Thyroid gland (tissue), 4 donors: ENCODE measurements at places on chromosomes 7 and 10. TPM values are rescaled to one million over a fixed set of nuclear protein-coding genes. Genes with fewer than 3 reads are reported as not detected.

The NUTM2E gene
- total RNA-seq = not detected

The CFAP69 gene
- 12.6 TPM for total RNA-seq

The GPR22 gene
- total RNA-seq = not detected

The SNX8 gene
- total RNA-seq = 40.5 TPM

The INA gene
- total RNA-seq = 0.17 TPM

The RET gene
- total RNA-seq = 1.4 TPM

The OR9A2 gene
- total RNA-seq = 1.2 TPM

The BICC1 gene
- 12.4 TPM for total RNA-seq

The SUN3 gene
- total RNA-seq = not detected

The TECTB gene
- 0.81 TPM for total RNA-seq

The MDH2 gene
- total RNA-seq = 77.4 TPM

The NME8 gene
- not detected for total RNA-seq

The GPR37 gene
- total RNA-seq = 0.22 TPM

The LCOR gene
- 35.7 TPM for total RNA-seq

The OR2A42 gene
- 1.5 TPM for total RNA-seq

The UNCX gene
- not detected for total RNA-seq

The ADAM12 gene
- 0.94 TPM for total RNA-seq

The TMEM184A gene
- 0.45 TPM for total RNA-seq

The BMPER gene
- total RNA-seq = 1.5 TPM

The AGAP6 gene
- total RNA-seq = 18.8 TPM

The EDRF1 gene
- 23.2 TPM for total RNA-seq

The NODAL gene
- total RNA-seq = not detected

The GARIN1A gene
- total RNA-seq = 1.7 TPM

The WASL gene
- 61.6 TPM for total RNA-seq

The CYP26C1 gene
- 0.13 TPM for total RNA-seq

The MUC3A gene
- 0.21 TPM for total RNA-seq

The MEOX2 gene
- total RNA-seq = 7.5 TPM

The C7orf57 gene
- total RNA-seq = not detected

The GALNT17 gene
- total RNA-seq = 63.8 TPM

The DIP2C gene
- total RNA-seq = 12.7 TPM

The RAPGEF5 gene
- 46.5 TPM for total RNA-seq

The FBXL13 gene
- total RNA-seq = 4.2 TPM

The GJD4 gene
- not detected for total RNA-seq

The CALML3 gene
- total RNA-seq = not detected

The PLAU gene
- total RNA-seq = 3.8 TPM

The TSPAN12 gene
- total RNA-seq = 53.7 TPM

The CXCL12 gene
- total RNA-seq = 32.4 TPM

The SPDYE16 gene
- not detected for total RNA-seq

The FLNC gene
- total RNA-seq = 5.7 TPM

The PRSS37 gene
- total RNA-seq = not detected

The AGR2 gene
- 4.1 TPM for total RNA-seq

The SCART1 gene
- total RNA-seq = 2.6 TPM

The SLC16A12 gene
- 40.3 TPM for total RNA-seq

The GHRHR gene
- not detected for total RNA-seq

The NAT16 gene
- 1.4 TPM for total RNA-seq

The PKD2L1 gene
- not detected for total RNA-seq

The NKX1-2 gene
- total RNA-seq = not detected
